ENCODE measurements at places on chromosomes 12 and 14. TPM values are rescaled to one million over a fixed set of nuclear protein-coding genes. Genes with fewer than 3 reads are reported as not detected.

Gene PIANP
- 5.2 TPM for total RNA-seq

DNA sequence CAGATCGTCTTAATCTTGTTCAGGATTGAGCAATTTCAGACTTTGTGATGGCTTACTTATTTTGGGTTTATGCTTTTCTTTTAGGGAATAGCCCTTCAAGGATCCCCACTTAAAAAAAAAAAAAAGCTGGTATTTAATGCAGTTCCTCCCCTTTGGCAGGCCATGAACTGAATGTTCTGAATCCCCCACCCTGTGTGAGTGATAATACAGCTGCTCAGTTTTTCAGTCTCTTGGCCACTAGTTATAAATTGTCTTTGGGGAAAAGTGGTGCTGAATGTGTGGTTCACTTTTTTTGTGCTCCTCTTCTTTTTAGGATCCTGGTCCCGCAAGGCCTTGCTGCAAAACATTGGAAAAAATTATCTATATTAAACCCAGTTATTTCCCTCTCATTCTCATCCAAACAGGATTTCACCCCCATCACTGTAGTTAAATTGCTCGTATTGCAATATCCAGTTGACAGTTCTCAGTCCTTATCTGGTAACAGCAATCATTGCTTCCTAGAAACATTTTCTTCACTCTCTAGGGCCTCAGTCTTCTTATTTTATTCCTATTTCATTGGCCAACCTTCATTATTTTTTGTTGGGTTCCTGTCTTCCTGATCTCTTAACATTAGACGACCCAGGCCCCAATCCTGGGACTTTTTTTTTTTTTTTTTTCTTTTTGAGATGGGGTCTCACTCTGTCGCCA, 73.1 kb upstream of the PAWR start:
- H3K4me3 ChIP-seq, result no peak overlapping the region
- H3K27ac ChIP-seq, result no peak overlapping the region
- H3K4me1 ChIP-seq, result no peaks in the 10 kb centered on the region
- H3K36me3 ChIP-seq, result no peaks in the 10 kb centered on the region

DNA sequence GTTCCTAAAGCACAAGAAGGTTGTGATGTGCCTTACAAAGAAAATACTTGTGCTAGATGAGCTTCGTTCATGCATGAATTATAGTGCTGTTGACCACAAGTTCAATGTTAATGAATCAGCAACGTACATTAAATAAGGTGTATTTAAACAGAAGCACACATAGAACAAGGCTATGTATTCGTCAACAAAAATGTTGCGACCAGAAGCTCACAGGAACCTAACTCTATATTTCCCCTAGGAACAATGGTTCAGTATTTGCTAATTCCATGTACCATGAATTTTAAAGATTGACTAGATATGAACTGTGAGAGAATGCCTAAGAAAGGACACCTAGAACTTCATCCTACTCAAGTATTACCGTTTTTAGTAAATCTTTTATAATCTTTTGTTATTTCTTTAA, 149.6 kb downstream of the ITPR2 start:
- no peak overlapping the region for H3K27ac ChIP-seq
- H3K4me3 ChIP-seq, result no peak overlapping the region
- H3K36me3 ChIP-seq, result peaks cover 30% of the 10 kb centered on the region

DNA sequence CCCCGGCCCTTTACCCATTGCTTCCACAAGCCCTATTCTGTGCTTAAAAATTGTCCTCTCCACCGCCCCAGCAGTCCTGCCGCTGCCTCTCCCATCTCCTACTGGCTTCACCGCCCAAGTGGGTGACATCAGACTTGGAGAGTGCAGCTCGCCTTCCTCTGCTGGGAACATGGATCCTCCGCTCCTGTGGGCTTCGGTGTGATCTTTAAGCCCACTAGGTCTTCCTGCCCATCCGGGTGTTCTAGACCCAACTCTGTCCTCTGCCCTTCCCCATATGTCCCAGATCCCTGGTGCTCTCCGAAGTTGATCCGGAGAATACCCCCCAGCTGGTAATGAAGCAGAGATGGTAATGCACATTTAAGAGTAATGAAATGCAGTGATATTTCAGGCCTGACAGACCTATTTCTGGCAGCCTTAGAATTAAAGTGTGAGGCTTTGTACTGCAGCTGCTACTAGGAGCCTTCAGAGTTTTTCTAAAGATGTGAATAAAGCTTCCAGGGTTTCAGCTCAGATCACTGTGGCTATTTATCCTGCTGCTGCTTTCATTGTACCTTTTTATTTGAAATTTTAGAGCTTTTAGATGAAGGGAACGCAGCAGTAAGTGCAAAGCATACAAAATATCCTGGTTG, 22.9 kb upstream of the CTDSP2 start:
- H3K4me1 ChIP-seq, result no peaks in the 10 kb centered on the region
- no peak overlapping the region for H3K27ac ChIP-seq
- DNase-seq, result no peak

- H3K27me3 ChIP-seq, result no peaks in the 10 kb centered on the region
- peak; percentile 82 for DNase-seq
- no peak within 1 kb of the TSS for H3K27ac ChIP-seq
Measured at GRCh38 chr12:6383572-6384498, at the start of gene LTBR. TSS of gene LTBR (plus strand) at chr12:6384162. CDS start at chr12:6384359, 197 bp downstream.
